Pulmonary artery endothelial cell (primary cell): ENCODE measurements at places on chromosomes 1 and 21.

DNA sequence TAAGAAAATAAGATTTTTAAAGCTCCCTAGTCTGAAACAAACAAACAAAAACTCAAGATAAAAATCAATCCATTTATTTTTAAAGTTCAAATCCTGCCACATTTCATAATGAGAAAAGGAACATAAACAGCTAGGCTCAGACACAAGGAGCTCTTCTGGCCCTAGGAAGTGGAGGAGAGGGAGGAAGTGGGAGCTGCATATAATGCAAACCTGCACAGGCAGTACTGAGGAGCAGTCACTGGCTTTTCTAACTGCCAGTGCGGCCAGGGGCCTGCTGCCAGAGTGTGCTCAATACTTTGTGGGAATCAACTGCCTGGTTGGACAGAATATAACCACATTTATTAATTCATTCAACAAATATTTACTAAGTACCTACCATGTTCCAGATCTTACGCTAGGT, 139.8 kb upstream of the SPATA6 start:
- no peak for DNase-seq

DNA sequence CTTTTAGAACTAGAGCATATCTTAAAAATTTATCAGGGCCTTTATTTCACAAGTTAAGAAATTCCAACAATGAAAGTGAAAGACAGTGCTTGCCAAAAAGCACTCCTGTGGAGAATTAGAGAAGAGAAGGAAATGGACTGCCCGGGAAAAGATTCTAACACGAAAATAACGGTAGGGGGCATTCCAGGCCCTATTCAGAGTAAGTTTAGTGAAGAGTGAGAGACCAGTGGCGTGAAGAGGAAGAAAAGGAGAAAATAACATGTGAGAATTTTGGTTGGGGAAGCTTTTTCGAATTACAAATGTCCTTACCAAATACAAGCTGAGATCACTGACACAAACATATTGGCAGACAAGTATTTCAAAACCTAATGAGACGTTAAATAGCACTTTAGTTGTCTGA, 38.4 kb upstream of the RBM34 start:
- peak; percentile 10 for DNase-seq

GRCh38 chr1:246170574-246171261, 336.4 kb downstream of the SMYD3 start:
- DNase-seq = no peak

DNA sequence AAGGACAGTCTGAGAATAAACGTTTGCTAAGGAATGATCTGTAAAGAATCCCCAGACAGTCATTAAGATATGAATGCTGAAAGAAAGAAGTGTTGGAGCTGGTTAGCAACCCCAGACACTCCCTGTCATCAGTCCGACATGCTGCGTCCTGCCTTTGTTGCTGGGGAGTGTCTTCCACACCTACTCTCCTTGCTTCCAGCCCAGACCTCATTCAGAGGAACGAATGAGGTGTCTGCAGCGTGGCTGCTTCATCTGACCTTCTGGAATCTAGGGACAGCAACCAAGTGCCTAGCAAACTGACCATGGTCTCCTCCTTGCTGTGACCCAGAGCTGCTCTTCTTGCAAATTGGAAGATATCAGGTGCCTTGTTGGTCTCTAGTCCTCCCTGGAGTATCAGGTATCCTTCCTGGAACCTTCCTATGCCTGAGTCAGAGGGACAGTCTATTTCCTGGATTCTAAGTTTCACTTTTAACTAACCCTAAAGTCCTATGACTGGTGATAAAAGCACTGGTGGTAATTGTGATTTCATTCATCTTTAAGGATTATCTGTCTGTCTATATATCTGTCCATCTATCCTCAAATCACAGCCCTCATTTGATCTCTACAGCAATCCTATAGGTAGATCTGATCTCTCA, 45.3 kb downstream of the NFASC start:
- DNase-seq = no peak

- DNase-seq = no peak
Measured at GRCh38 chr1:186519982-186520381, 59.1 kb upstream of the PDC start.

DNA sequence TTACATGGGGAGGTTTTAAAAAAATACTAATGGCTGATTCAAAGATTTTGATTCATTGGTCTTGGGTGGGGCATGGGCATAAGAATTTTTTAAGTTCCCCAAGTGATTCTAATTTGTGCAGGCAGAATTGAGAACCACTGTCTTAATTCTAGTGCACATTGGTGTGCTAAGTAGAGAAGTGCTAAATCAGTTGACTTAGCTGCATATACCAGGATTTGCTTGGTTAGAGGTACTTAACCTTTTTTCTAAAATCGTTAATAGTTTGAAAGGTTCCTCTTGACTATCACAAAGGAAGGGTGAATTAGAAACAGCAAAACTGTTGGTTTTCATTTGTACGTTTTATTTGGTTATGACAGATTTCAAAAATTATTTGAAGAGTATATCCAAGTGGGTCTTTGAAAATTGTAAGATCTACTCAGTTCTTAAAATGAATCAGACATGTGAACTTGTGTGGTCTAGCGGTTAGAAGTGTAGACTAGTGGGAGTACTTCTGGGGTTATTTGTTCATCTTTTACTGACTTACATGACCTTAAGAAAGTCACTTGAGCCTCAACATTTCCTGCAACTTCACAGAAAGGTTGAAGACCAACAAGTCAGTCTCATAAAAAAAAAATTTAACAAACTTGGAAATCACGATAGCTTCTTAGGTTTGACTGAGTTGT, 66.7 kb downstream of the RPAP2 start:
- DNase-seq = no peak

- no peak for DNase-seq
Measured at GRCh38 chr1:180092931-180093650, 61.6 kb upstream of the QSOX1 start.

- DNase-seq = no peak
Measured at GRCh38 chr1:157156058-157156541, 17.9 kb upstream of the ETV3 start.

GRCh38 chr1:67792103-67792502, 41.2 kb downstream of the GNG12 start:
- DNase-seq = peak; percentile 77

- no peak for DNase-seq
Measured at GRCh38 chr1:161932668-161933067, 91.0 kb downstream of the OLFML2B start.

- no peak for DNase-seq
Measured at GRCh38 chr1:86156566-86157455, at the start of gene COL24A1. COL24A1 (minus strand) TSS chr1:86156772; CDS start chr1:86156396, 376 bp downstream.

DNA sequence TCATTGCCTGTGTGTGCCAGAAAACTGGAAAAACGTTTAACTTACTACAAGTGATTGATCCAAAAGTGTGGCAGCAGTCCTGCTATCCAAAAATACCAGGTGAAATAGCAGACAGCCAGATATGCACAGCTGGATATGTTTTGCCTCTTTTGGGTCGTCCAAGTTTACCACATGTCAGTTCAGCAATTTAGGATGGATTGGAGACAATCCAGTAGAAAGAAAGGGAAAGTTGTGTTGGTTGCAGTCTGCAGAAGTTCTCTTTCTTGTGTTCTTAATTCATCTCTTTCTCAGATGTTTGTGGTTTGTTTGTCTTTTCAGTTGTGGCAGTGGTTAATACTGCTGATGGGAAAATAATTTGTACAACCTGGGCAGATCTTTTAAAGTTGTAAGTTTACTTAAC, 645.0 kb downstream of the PTPRC start:
- no peak for DNase-seq

- DNase-seq = peak; percentile 4
Measured at GRCh38 chr1:88973520-88974137, 18.8 kb downstream of the KYAT3 start.

DNA sequence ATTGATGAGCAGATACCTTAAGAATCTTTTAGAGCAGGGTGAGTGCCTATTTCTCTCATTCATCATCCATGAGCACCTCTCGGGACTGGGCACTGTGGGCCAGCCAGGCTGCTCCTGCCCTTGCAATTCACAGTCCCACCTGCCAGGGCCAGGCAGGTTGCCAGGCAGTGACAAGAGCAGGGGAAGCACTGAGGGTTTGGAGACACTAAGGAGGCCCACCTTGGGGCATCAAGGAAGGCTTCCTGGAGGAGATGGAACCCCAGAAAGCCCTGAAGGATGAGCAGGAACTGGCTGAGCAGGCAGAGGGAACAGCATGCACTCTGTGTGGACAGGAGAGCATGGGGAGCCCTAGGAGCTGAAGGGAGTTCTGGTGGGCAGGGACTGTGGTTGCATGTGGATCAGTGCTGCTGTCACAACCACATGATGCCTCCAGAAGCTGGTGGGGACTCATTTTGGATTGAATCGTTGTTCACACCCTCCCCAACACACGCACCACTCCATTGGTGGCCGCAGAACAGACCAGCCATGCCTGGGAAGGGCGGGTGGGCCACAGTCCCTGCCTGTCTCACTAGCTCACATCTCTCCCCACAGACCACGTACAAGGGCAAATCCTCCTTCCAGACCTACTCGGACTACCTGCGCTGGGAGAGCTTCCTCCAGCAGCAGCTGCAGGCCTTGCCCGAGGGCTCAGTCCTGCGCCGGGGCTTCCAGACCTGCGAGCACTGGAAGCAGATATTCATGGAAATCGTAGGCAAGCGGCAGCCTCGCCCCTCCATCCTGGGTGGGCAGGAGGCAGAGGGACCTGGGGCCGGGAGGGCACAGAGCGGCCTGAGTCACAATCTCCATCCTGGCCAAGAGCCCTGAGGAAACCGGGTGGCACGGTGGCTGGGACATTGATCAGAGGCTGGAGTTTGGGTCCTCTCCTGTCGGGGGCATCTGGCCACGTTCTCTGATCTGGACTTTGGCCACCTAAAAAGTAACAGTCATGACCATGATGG, 55.1 kb downstream of the DISP3 start:
- no peak for DNase-seq

- no peak for DNase-seq
Measured at GRCh38 chr1:55803429-55803828, 588.3 kb upstream of the USP24 start.

DNA sequence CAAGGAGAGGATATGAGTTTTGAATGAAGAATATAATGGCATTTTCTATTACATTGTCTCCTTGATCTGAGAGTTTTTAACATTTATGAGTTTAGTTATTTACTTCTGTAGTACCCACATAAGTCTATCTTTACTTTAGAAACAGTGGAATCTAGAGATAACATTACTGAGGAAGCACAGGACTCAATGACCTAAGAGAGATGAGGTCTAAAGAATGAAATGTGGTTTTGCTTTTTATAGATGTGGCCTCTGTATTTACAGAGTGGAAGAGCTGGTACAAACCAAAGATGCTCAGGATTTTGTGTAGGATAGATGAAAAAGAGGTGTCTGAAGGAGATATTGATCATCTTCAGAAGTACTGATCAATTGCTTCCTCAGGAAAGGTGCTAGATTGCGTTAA, 177.3 kb downstream of the KCTD3 start:
- no peak for DNase-seq

DNA sequence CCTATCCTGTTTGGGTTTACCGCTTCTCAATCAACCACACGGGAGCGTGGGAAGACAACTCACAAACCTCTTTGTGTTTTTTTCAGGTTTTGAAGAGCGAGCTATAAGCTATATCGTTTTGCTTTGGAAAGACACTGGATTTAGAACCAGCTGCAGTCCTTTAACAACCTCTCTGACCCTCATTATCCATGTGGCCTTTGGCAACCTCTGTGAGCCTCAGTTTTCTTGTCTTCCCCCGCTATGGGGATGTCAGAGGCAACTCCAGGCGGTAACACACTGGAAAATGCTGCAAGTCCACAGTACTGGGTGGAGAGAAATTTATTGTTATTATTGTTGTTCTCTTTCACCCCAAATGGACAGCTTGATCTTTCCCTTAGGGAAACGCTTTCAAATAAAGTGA, 100.0 kb downstream of the ETS2 start:
- no peak for DNase-seq

GRCh38 chr1:9013819-9014218, 12.4 kb downstream of the SLC2A7 start:
- DNase-seq = no peak

GRCh38 chr1:34982820-34983376, 2.2 kb downstream of the TMEM35B start:
- DNase-seq = no peak

GRCh38 chr1:103327054-103327719, 198.3 kb upstream of the RNPC3 start:
- no peak for DNase-seq

- no peak for DNase-seq
Measured at GRCh38 chr1:193416226-193417024, 230.0 kb upstream of the B3GALT2 start.

GRCh38 chr1:208857465-208857864, 613.3 kb upstream of the PLXNA2 start:
- no peak for DNase-seq

GRCh38 chr1:235852887-235853286, 13.8 kb downstream of the LYST start:
- DNase-seq = no peak

- no peak for DNase-seq
Measured at GRCh38 chr1:236320671-236321070, 38.9 kb upstream of the ERO1B start.

- DNase-seq = no peak
Measured at GRCh38 chr1:191953526-191953925, 204.7 kb upstream of the RGS18 start.

- no peak for DNase-seq
Measured at GRCh38 chr1:44266400-44267344, 53.4 kb downstream of the DMAP1 start.

- DNase-seq = no peak
Measured at GRCh38 chr21:28224191-28224726, 768.4 kb downstream of the LTN1 start.

DNA sequence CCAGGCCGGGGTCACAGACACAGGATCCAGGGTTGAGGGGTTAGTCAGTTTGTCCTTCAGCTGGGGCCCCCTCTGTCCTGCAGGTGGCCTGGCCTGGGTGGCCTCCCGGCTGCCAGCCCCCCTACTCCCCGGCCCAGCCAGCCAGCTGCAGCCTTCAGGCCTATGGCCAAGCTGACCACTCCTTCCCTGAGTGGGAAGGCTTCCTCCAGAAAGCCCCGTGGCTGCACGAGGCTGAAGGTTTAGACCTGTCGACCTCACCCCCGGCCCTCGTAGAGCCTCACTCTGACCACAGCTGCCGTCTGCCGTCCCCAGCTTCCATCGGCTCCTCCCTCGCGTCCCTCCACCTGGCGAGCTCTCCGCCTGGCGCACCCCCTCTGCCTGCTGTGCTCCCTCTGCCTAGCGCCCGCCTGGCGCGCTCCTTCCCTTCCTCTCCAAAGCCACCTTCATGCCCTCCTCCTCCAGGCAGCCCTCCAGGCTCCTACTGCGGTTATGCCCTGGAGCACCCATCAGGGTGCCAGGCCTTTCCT, 9.6 kb downstream of the TTLL10 start:
- no peak for DNase-seq

- no peak for DNase-seq
Measured at GRCh38 chr1:196091397-196092135, 516.7 kb downstream of the KCNT2 start.

- peak; percentile 1 for DNase-seq
Measured at GRCh38 chr21:28959367-28960099, 33.1 kb downstream of the LTN1 start.
